ENCODE measurements at places on chromosomes 16 and 17.

DNA sequence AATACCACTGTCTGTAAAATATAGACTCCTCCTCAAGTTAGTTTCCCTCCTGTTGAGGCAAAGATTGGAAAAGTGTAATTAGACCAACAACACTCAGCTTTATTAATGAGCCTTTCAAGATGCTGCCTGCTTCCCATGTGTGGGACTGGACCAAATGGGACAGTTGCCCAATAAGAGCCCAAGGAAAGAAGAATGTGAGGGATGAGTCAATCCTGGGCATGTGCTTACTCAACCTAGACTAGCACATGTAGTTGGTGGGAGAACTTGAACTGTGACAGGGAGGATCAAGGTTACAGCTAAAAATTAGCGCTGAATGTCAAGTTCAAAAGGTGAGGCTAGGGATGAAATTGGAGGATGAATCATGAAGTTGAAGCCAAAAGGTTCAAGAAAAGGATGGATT lies 435.5 kb downstream of the CA10 start:
- DNase-seq = no peak

DNA sequence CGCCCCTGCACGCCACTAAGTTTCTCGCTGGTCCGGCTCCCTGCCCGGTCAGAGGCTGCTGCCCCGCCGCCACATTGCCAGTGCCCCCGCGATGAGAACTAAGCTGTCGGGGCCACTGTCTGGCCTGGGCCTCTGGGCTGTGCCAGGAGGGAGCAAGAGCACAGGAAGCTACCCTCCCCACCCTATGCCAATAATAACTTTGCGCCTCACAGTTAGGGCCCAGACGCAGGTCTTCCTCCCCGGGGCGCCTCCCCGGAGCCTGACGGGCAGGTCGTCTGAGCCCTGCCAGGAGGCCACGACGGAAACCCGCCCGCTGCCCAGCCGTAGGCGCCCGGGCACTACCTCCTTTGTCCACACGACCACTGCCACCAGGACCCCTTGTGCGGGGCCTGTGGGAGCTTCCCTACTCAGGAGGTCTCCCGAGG lies 1.5 kb downstream of the ZFPM1 start:
- DNase-seq = no peak

- no peak for DNase-seq
Observed at GRCh38 chr17:56157845-56158244, 4.6 kb downstream of the ANKFN1 start.

DNA sequence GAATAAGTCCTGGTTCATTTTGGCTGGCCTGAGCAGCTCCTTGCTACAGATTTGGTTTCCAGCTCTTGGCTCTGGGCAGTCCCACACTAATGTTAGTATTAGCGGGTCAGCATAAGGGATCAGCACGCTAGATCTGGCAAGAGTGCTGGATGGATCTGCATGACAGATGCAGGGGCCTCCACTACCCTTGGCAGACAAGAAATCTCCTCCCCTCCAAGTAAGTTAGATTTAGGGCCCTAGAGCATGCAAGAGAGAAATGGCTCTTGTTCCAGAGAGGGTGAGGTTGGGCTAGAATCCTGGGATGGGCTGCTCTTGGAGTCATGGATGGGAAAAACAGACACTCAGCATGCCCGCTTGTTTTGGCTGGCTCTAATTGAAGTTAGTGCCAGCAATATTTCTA lies 414.3 kb downstream of the RBFOX1 start:
- no peak for DNase-seq

DNA sequence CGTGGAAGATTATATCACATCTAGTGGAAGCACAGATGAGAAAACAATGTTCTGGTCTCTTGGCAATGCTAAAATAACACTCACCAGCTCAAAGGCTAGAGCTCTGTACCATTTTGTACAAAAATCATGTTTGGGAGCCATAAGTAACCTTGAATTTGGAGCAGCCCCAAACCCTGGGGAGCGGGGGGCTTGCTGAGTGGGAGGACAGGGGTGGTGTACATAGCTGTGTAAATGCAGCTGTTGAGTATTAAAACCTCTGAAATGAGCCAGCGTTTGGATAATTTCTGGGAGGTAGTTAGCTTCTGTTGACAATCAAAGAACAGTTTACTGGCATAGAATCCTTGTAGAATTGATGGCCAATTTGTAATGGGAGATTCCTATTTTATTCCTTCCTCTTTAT lies 4.3 kb downstream of the MYH8 start:
- DNase-seq = no peak

- no peak for DNase-seq
Observed at GRCh38 chr16:59634951-59635350, 900.8 kb upstream of the GOT2 start.

- peak; percentile 61 for DNase-seq
Observed at GRCh38 chr16:30054959-30055553, 10.5 kb upstream of the ALDOA start.

- DNase-seq = no peak
Observed at GRCh38 chr17:50188531-50188920, 12.9 kb downstream of the COL1A1 start.

GRCh38 chr16:87853411-87854052 lies 15.8 kb downstream of the SLC7A5 start:
- DNase-seq = peak; percentile 86

DNA sequence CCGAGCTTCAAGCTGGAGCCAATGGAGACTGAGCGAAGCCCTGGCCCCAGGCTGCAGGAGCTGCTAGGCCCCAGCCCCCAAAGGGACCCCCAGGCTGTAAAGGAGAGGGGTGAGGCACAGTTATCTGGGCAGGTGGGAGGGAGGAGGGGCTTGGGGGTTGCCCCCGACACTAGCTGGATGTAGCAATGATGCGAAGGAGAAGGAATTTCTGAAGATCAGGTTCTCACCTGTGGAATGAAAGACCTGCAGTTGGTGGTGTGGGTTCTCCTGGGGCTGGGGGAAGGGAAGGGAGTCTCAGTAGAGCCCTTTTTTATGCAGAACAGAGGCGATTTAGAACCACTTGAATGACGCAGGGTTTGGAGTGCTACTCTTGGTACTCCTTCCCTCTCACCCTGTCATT lies 1.8 kb downstream of the ZNF263 start:
- DNase-seq = no peak

Measured in stimulated activated CD4-positive, alpha-beta T cell treated with anti-CD3 and anti-CD28 coated beads, Interleukin-4, amount 100 ng/mL, for 24 hours (primary cell).